GOT3 (cell line): ENCODE measurements at places on chromosomes 6 and 20.

GRCh38 chr6:87729965-87730719 lies 28.1 kb upstream of the AKIRIN2 start:
- DNase-seq: no peak

DNA sequence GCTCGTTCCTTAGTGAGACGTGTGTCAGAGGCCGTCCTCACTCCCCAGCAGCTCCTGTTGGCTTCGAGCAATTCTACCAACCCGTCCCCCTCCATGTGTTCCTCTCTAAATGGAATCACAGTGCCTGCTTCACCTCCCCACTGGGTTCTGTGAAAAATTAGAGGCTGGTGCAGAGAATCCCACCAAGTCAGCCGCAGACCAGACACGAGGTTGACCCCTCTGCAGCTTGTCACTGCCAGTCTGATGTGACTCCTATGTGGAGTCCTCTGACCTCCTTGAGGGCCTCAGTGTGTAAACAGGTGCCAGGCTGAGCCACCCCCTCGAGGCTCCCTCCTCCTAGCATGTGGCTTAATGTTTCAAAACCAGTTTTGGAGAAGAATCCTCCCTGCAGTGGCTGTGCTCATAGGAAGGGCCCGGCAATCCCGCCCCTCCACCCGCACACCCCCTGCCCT lies 12.6 kb upstream of the IRF4 start:
- no peak for DNase-seq

DNA sequence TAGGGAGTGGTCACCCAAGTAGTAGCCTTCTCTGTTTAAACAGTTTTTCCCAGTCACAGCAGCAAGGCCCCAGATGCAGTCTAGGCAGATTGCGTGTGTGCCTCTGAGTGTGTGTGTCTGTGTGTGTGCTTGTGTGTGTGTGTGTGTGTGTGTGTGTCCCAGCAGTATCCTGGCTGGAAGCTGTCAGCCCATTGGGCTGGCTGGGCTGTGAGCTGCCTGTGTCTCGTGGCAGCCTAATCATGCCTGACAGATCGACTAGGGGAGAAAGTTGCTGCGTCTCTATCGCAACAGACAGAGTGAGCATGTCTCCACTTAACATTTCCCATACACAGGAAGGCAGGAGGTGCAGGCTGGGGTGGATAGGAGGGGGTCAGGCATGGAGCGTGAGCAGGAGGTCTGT lies 42.9 kb upstream of the LRFN2 start:
- DNase-seq: no peak

DNA sequence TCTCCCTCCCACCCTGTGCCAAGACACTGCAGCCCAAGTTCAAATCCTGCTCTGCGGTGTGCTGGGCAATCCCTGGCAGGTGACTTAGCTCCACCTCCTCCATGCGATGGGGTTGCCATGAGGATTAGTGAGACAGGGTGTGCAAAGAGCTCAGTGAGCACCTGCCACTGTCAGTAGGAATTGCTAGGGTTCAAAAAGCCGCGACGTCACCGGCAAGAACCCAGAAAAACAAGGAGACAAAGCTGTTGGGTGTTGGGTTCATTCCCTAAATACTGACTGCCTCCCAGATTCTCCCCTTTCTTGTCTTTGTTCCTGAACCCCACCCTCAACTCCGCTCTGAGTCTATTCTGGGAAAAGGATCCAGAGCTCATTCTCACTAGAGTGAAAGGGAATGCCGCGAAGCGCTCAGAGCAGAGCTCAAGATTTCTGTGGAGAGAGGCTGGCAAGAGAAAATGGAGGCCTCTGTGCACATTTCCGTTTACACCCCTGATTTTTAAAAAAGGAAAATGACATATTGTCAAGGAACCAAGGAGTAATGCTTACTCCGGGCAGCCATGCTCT lies 13.3 kb downstream of the PMEPA1 start:
- DNase-seq: no peak

DNA sequence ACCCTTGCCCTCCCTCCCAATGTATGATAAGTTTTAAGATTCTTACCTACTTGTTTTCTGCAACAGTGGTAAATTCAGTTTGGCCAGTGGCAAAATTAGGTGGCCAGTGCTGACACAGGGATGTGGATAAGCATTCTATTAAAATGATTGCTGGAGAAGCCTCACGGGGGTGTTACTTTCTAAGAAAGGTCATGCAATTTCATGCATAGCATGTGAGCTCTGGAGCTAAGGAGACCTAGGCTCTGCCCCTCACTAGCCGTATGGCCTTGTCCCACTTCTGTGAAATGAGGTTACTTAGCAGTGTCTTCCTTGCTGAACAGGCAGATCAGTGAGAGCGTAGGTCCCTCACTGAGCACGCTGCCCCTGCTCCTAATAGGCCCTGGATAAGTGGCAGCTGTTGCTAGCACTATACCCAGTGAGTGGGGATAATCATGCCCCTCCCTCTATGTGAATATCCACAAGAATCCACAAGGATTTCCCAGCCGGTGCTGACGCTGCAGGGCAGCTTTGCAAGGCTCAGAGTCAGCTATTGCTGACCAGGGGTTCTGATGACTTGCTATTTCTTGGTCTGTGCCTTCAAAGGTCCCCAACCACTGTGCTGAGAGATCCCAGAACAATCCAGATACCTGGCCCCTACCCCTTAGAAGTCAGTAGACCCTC lies 86.5 kb upstream of the MRPS10 start:
- no peak for DNase-seq

DNA sequence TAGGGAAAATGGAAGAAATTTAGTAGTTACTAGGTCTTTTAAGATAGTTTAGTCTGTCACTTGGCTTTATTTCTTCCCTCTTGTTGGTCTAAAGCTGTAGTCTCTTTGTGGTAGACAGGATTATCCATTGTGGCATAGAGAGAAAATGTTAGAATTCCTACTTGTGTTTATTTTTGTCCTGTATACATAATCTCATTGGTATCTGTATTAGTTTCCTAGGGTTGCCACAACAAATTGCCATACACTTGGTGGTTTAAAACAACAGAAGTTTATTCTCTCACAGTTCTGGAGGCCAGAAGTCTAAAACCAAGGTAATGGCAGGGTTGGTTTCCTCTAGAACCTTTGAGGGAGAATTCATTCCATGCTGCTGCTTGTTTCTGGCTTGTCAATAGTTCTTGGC lies 119.4 kb downstream of the ZFAND3 start:
- no peak for DNase-seq

GRCh38 chr6:87766211-87766610 lies 64.2 kb upstream of the AKIRIN2 start:
- no peak for DNase-seq

DNA sequence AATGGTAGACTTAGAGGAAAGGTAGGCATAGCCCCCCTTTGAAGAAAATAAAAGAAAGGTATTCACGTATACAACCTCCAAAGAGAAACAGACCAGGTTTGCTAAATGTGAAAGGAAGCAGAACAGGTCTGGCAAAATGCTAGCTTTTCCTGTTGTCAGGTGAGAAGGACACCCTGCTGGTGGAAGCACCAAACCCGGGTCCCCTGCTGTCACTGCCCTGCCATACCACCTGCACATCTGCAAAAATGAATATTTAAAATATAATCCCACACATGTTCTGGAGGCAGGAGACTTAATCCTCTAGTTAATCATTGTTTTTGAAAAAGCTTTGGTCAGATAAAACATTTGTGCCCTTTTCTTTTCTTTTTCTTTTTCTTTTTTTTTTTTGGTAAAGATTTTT lies 48.9 kb upstream of the OLIG3 start:
- DNase-seq: no peak

GRCh38 chr6:82397962-82398692 lies 34.5 kb downstream of the TPBG start:
- DNase-seq: no peak

DNA sequence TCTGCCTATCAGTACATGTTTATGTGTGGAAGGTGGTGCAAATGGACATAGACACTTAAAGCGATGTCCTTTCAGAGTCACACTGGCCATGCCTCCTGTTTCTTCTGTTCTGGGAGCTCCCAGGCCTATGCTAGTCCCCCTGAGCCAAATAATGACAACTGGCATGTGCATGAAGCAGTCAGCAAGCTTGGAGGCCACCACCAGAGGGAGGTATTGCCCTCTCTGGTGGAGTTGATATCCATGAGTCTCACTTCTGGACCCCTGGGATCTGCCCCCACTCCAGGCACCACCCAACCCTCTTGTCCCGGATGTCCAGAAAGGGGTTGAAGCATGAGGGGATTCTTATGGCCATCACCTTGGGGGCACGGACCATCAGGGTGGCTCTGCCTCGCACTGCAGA lies 172.2 kb downstream of the AIG1 start:
- peak; percentile 3 for DNase-seq

DNA sequence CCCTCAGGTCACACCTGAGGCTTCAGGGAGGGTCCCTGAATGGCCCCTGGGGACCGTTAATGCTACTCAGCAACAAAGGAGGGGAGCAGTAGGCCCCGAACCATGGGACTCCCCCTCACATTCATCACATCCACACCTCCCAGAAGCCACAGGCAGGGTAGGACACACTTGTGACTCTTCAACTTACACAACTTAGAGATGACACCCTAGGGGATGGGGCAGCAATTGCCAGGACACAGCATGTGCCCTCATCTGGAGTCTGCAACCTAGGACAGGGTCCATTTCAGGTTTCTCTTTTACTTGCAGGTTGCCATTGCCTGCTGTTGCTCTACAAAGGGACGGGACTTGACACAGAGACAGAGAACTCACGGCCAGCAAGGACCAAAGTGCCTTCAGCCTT lies 770 bp downstream of the ULBP3 start:
- no peak for DNase-seq

GRCh38 chr20:12171923-12172524 lies 254.3 kb downstream of the BTBD3 start:
- no peak for DNase-seq

DNA sequence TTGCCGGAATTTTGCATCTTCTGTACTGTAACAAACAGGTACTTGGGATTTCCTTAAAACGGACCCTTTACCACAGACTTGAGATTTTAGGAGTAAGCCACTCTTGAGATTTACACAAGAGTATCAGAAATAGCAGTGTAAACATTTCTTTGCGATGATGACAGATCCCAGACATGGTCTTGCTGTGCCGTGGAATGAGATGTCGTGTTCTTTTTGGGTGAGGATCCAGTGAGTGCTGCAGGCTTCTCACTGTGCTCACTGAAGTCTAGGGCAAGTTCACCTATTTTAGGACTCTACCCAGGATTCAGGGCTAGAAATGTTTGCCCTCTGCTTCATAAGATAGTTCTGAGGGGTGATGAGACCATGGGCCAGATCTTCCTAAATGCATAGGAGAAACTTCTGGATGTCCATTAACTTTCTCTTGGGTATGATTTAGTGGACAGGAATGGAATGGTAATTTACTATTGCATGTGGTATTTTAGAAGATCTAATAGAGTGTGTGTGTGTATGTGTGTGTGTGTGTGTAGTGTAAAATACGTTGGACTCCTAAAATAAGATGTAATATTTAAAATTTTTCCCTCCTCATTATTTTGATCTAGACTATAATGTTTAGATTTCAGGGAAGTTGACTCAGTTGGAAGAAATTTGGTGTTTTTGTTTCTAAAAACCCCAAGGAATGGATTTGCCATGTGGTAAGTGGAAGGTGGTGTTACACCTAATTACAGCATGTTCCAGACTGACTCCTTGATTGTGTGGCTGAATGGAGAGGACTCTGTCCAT lies 8.5 kb downstream of the LRRC1 start:
- DNase-seq: no peak

- DNase-seq: no peak
These were observed 19.7 kb upstream of the MMP24 start for GRCh38 chr20:35206802-35207201.

DNA sequence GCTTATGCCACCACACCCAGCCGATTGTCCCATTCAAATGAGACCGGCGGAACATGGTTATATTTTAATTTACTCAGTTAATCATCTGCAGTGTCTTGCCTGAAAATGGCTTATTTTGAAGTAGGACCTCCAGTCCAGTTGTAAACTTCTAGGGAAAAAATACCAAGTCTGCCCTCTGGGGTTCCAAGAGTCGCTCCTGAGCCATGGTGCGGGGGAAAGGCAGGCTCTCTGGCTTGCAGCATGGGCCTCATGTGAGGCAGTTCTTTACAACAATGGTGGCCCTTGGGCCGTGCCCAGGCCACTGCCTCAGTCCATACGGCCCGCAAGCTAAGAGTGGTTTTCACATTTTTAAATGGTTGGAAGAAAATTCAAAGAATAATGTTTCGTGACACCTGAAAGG lies 62.7 kb upstream of the XRN2 start:
- DNase-seq: no peak

DNA sequence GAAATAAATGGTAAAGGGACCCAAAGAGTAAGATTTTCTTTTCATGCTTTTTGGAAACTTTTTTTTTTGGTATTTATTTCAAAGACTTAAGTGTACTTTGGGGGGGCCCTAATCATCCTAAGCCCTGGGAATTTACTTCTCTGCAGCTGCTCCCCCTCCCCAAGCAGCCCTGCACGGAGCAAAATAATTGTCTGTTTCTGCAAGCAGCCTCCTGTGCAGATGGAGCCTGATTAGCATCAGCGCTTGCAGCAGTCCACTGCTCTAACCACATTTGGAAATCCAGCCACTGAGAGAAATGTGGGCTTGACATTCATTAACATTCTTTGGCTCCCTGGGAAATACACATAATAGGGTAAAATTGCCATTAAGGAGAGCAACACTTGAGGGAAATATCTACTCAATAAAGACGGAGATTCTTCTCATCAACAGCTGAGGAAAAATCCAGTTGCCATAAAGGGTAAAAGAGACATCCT lies 309.2 kb upstream of the MAP3K7 start:
- DNase-seq: no peak

DNA sequence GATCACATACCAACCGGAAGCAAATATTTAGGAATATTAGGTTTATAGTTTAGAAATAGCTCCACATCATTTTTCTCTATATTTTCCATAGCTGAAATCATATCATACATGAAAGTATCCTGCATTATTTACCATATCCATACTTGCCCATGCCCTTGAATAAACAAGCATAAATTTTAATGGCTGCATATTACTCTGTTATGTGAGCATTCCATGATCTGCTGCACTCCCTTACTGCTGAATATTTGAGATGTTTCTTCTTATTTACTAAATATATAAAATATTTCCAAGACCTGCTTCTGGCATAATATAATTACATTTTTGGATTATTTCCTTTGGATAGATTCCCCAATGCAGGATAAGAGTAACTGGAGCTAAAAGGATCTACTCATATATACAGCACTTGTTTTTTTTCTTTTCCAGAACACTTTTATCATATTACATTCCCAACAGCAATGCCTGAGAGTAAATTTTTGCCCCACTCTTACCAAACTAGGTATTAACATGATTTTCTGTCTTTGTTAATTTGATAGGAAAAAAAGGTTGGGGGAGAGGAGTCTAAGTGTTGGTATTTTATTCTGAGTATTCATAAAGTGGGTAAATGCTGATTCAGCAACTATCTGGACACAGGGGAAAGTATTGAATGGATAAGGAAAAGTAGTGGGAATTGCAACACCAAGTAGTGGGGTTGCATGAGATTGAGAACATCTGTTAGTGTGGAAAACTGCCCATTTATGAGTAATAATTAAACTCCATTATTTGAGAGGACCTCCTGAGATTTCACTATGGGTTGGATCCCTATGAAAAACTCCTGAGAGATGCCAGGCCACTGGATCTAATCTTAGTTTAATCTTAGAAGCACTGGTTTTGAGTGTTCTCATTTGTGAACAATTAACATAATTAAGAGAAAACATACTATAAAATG lies 76.0 kb downstream of the MAN1A1 start:
- no peak for DNase-seq

GRCh38 chr20:44460795-44461141 lies 14.9 kb upstream of the TTPAL start:
- no peak for DNase-seq

GRCh38 chr20:60428651-60429050 lies 470.4 kb downstream of the CDH26 start:
- DNase-seq: no peak

GRCh38 chr20:16241911-16242310 lies 331.3 kb downstream of the KIF16B start:
- DNase-seq: no peak
